ENCODE measurements at places on chromosomes 2 and 18.

GRCh38 chr2:138485019-138485418 is 16.6 kb upstream of the SPOPL start:
- DNase-seq, result no peak
- H3K27ac ChIP-seq, result no peak overlapping the region
- no peaks in the 10 kb centered on the region for H3K4me1 ChIP-seq
- H3K27me3 ChIP-seq, result no peaks in the 10 kb centered on the region
- H3K4me3 ChIP-seq, result no peak overlapping the region
- no peaks in the 10 kb centered on the region for H3K36me3 ChIP-seq

GRCh38 chr2:62999905-63000304 is 50.7 kb upstream of the OTX1 start:
- no peak for DNase-seq
- no peak overlapping the region for H3K4me3 ChIP-seq
- no peak overlapping the region for H3K27ac ChIP-seq
- H3K36me3 ChIP-seq, result peaks cover 11% of the 10 kb centered on the region
- no peaks in the 10 kb centered on the region for H3K4me1 ChIP-seq

- no peak overlapping the region for H3K27ac ChIP-seq
- H3K36me3 ChIP-seq, result no peaks in the 10 kb centered on the region
- no peak for DNase-seq
Observed at GRCh38 chr18:57841568-57841967, 38.5 kb upstream of the ATP8B1 start.

DNA sequence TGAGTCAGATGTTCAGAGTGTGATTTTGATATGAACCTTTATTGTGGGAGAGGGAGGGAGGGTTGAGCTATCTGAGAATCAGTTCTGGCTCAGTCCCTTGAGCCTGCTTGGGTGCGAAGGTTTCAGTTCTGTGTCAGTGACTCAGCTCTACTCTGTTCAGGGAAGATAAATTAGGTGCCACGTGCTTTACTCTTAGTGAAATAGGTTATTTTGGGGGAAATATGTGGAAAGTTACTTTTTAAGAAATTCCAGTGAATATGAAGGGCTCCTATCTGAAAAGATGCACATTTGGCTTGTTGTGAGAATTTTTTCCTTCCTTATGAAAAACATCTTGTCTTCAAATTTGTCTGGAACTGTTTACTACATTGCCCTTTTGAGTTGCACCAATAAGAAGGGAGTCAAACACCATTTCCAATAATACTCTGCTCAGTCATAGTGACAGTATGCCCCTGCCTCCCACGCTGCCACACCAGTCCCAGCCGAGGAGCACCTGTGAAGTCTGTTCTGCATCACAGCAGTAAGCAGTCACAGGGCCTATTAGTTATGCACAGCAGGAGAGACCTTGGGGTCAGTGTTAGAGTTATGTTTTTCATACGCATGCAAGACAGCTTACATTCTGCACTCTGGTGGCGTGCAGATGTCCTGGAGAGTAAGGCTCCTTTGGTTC is 32.8 kb upstream of the DNAH7 start:
- DNase-seq, result no peak
- H3K36me3 ChIP-seq, result no peaks in the 10 kb centered on the region
- H3K4me1 ChIP-seq, result no peaks in the 10 kb centered on the region
- H3K27me3 ChIP-seq, result no peaks in the 10 kb centered on the region
- H3K27ac ChIP-seq, result no peak overlapping the region
- H3K4me3 ChIP-seq, result no peak overlapping the region

DNA sequence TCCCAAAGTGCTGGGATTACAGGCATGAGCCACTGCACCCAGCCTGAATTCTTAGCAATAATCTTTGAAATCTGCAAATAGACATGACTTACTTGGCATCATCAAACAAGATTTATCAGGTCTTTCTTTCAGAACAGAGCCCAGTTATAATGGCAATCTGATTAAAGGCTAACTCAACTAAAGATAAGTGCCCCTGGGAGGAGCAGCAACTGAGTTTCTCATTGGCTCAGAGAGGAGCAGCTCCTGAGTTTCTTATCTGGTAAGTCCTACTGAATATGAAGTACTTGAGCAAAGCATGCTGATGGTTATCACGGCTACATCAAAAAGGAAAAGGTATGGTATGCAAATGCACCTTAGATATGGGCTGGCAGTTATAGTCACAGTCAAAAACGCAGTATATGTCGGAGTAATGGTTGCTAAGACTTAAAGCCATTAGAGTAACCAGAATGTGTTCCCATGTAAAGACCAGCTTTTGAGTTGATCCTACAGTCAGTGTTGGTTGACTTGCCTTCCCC is 15.0 kb upstream of the AP1S3 start:
- H3K4me3 ChIP-seq, result no peak overlapping the region
- no peak overlapping the region for H3K27ac ChIP-seq
- DNase-seq, result no peak
- H3K27me3 ChIP-seq, result no peaks in the 10 kb centered on the region
- H3K36me3 ChIP-seq, result no peaks in the 10 kb centered on the region
- H3K4me1 ChIP-seq, result no peaks in the 10 kb centered on the region

- no peak overlapping the region for H3K27ac ChIP-seq
- no peak for DNase-seq
- no peaks in the 10 kb centered on the region for H3K36me3 ChIP-seq
- no peaks in the 10 kb centered on the region for H3K27me3 ChIP-seq
- no peak overlapping the region for H3K4me3 ChIP-seq
Observed at GRCh38 chr2:45275242-45275805, 266.1 kb upstream of the SIX2 start.

DNA sequence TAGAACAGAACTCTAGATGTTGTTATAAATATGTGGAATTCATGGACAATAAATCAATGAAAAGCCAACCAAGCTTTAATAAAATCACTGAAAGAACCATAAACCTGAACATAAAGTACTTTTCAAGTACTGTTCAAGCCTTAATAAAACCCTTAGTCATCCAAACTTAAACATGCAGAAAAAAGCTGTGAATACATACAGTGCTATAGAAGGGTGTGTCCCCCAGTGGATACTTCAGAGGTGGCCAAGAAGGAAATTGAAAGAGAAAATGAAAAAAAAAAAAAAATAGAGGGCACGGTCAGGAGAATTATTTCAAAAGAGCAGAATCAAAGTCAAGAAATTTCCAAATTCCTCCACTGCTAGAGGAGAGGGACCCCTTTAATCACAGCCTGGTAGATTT is 141.1 kb downstream of the SP100 start:
- no peaks in the 10 kb centered on the region for H3K27me3 ChIP-seq
- no peak overlapping the region for H3K4me3 ChIP-seq

DNA sequence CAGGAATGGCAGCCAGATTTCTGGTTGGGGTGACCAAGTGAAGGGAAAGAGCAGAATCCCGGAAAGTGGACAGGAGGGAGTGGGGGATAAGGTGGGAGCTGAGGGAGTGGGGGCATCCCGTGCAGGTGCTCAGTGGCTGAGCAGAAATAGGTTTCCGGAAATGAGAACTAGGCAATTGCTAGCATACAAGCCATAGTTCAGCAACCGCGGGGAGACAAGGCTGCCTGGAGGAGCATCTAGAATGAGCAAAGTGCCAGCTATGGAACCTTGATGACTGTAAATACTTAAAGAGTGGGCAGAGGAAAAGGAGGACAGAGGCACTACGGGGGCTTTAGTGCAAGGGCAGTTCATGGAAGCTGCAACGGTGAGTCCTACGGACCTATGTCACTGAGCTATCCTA is 220.2 kb downstream of the BCL11A start:
- no peak overlapping the region for H3K4me3 ChIP-seq
- no peaks in the 10 kb centered on the region for H3K4me1 ChIP-seq
- no peak for DNase-seq
- no peaks in the 10 kb centered on the region for H3K36me3 ChIP-seq
- no peak overlapping the region for H3K27ac ChIP-seq
- H3K27me3 ChIP-seq, result no peaks in the 10 kb centered on the region

GRCh38 chr2:109649736-109650695 is 35.9 kb downstream of the SOWAHC start:
- H3K27me3 ChIP-seq, result peaks cover 2% of the 10 kb centered on the region
- DNase-seq, result no peak
- no peak overlapping the region for H3K27ac ChIP-seq
- no peaks in the 10 kb centered on the region for H3K4me1 ChIP-seq

DNA sequence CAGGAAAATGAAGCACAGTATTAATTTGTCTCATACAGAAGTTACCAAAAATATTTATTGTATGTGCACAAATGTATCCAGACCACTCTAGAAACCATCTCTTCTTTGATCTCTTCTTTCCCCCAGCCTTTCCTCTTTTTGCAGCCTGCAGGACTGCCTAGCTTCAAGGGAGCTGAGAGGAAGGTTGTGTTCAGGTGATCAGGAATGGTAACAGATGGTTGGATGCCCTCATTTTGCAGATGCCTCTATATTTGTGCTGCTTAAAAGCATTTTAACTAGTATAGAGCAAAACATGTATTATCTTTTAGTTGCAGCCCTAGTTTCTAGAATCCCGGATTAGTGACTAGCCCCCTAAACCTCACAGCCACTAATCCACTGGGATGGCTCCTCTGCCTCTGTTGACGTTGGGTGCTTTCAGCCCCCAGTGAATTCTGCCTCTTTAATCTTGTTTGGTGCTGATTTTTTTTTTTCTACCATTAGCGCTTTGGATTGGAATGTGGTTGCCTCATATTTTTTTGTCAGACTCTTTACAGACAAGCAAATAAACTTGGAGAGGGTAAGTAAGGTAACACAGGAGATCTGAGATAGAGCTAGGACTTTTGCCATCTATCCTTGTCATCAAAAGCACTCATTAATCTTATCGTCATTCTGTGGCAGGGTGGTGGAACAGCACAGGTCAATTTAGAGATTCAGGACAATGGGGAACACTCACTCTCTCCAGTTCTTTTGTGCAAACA is 103.8 kb upstream of the NDUFV2 start:
- no peak overlapping the region for H3K27ac ChIP-seq
- peaks cover 28% of the 10 kb centered on the region for H3K4me1 ChIP-seq
- no peaks in the 10 kb centered on the region for H3K27me3 ChIP-seq
- DNase-seq, result no peak
- H3K4me3 ChIP-seq, result no peak overlapping the region
- no peaks in the 10 kb centered on the region for H3K36me3 ChIP-seq

DNA sequence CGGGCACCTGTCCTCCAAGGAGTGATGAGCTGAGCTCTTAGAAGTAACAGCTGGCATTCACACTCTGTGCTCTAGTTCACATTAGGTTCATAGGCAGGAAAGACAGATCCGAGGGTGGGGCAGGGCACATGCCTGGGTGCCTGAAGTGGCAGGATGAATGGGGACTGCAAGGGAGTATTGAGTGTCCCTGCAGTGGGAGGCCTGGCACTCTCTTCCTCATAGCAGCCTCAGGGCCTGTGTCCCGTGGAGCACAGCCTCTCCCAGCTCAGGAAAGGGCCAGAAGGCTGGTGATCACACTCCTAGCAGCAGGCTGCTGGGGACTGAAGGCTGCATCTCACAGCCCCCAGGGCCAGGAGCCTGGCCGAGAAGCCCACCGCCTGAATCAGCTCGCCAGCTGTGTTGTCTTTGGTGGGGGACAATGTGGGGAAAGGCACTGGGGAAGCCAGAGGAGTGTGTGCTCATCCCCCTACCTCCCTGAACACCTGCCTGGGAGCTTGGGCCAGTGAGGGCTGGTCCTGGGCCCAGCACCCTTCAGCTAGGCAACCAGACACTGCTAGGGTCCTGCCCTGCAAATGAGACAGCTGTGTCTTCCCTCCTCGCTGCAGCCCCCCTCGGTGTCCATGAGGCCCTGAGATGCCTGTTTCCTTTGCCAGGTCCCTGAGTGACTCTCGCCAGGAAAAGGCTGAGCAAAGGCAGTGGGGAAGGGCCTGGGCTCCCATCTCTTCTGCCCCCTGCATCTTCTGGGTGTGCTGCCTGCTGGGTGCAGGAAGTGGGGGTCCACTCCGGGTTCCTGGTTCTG is 48.2 kb upstream of the HS6ST1 start:
- no peaks in the 10 kb centered on the region for H3K4me1 ChIP-seq
- no peak for DNase-seq
- H3K4me3 ChIP-seq, result no peak overlapping the region
- no peak overlapping the region for H3K27ac ChIP-seq

- peak overlapping the region; percentile 70 for H3K4me3 ChIP-seq
- H3K27ac ChIP-seq, result peak overlapping the region; percentile 92
- DNase-seq, result peak; percentile 100
Observed at GRCh38 chr2:64751286-64752260, 97.9 kb upstream of the SERTAD2 start.

DNA sequence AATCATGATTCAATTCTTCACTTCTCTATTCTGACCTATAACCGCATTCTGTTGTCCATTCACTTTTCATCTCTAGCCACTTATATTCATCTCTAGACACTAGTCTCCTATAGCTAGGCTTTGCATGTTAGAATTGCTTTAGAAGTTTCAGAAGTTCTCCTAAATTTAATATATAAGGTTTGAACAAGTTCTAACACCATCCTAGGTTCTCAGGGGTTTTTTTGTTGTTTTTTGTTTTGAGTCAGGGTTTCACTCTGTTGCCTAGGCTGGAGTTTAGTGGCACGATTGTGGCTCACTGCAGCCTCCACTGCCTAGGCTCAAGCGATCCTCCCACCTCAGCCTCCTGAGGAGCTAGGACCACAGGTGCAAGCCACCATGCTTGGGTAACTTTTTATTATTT is 19.9 kb downstream of the WDSUB1 start:
- no peak overlapping the region for H3K4me3 ChIP-seq
- no peaks in the 10 kb centered on the region for H3K36me3 ChIP-seq
- H3K4me1 ChIP-seq, result no peaks in the 10 kb centered on the region
- DNase-seq, result no peak
- H3K27me3 ChIP-seq, result no peaks in the 10 kb centered on the region

- H3K27ac ChIP-seq, result no peak overlapping the region
- DNase-seq, result no peak
- H3K4me1 ChIP-seq, result peaks cover 8% of the 10 kb centered on the region
- no peaks in the 10 kb centered on the region for H3K27me3 ChIP-seq
- no peak overlapping the region for H3K4me3 ChIP-seq
Observed at GRCh38 chr2:224084266-224084892, 45.3 kb upstream of the SERPINE2 start.

DNA sequence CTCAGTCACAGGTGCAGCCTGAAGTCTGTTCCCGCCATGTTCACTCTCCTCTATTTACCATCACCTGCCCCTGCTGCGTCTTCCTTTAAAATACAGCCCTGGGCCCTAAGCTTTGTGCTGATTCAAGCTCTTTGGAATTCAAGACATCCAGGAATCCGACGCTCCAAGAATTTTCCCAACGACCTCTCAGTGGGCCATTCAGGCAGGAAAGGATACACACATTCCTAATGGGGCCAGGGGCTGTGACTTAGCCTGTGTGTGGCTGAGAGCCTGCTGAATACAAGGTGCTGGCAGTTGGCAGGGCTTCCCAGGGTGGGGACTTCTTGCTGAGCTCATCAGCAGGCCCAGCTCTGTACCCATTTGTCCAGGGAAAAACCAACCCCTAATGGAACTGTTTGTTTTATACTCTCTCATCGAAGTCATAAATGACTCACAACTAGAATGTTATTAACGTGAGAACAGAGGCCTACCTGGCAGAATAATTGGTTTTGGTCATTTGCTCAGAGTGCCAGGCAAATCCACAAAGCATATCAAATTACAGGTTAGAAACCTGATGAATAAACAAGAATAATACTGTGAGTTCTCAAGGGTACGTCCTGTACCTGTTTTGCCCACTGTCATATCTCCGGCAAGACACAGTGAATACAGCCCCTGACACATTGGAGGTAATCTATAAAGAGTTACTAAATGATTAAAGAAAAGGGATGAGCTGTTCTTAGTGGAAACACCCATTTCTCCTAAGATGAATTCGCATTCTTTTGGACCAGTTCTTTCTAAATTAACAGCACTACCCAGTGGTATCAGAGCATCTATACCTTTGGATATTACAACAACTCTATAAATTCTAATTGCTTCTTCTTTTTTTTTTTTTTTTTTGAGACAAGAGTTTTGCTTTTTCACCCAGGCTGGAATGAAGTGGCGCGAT is 12.6 kb upstream of the KCMF1 start:
- no peaks in the 10 kb centered on the region for H3K27me3 ChIP-seq
- H3K4me1 ChIP-seq, result peaks cover 12% of the 10 kb centered on the region
- DNase-seq, result peak; percentile 27
- H3K27ac ChIP-seq, result peak overlapping the region; percentile 46

GRCh38 chr2:109422071-109422757 is 191.6 kb downstream of the SEPTIN10 start:
- DNase-seq, result no peak
- peak overlapping the region; percentile 69 for H3K27ac ChIP-seq

All from psoas muscle (tissue), 8 donors.